Stromal cell of bone marrow (primary cell): ENCODE measurements at places on chromosomes 2 and 18.

- DNase-seq = no peak
Observed at GRCh38 chr18:79186649-79187048, 117.5 kb downstream of the ATP9B start.

GRCh38 chr2:150357770-150358467 lies 129.5 kb downstream of the RND3 start:
- DNase-seq = no peak

DNA sequence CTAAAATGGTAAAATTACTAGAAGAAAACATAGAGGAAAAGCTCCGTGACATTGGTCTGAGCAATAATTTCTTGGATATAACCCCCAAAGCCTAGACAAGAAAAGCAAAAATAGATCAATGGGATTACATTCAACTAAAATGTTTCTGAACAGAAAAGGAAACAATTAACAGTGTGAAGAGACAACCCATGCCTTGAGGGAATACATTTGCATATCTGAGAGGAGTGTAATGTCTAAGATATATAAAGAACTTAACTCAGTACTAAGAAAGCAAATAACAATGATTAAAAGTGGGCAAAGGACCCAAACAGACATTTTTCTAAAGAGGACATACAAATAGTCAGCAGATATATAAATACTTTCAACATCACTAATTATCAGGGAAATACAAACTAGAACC lies 206.2 kb downstream of the VAPA start:
- no peak for DNase-seq

DNA sequence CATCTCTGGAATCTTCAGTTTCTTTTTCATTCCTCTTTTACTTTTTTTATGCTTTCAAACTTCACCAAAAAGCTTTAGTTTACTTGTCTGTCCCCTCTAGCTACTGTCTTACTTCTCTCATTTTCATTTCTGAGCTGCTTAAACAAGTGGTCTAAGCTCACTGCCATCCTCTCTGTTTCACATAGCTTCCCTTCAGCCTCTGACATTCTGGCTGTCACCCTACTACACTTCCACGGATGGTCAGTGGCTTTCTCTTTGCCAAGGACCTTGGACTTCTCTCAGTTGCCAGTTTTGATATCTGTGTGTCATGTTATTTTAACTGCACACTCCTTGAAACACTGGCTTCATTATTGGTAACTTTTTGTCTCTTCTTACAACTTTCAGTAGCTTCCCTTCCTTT lies 176.1 kb downstream of the IKZF2 start:
- DNase-seq = no peak

DNA sequence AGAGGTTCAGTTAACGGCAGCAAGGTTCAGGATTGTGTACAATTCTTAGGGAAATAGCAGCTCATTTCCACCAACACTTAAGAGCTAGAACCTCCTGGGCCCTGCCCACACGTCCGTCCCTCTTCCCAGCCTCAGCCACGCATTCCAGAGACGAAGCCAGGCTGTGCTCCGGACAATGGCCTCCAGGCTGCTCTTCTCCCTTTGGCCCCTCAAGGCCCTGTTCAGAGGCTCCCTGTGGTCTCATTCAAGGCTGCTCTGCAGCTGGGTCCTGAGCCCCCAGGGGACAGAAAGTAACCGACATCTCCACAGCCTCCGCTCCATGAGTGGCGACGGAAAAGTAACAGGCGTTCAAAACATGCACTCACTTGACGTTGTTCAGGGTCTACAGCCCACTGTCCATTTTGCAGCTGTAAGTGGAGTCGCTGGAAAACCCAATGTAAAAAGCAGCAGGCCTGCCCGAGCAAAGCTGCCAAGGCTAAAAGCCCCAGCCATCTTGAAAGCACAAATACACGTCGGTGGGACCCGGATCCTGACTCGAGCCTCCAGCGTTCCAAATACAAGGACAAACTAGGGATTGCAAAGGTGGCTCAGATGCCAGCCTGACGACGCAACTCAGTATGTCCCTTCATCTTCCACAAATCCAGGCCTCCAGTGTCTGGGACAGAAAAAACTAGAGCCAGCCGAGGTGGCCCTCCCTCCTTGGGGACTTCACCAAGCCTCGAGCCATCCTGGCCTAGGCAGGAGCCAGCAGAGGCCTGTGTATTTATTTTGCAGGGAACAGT lies 76.9 kb downstream of the NDUFA10 start:
- no peak for DNase-seq

DNA sequence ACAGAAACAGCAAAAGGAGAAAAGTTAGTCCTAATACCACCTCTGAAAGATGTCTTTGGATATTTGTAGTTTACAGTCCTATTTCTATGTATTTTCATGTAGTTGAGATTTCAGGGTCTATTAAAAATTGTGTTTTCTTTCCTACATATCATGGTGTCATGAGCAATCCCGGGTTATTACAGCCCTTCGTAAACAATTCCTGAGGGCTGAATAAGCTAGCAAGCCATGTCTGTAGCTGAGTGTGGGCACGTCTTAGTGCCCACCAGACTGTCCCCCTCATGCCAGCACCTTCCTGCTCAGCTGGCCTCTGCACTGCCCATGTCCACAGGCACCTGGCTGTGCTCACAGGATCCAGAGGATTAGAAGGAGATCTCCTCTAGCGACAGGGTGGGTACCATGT lies 60.6 kb downstream of the CTIF start:
- DNase-seq = no peak

DNA sequence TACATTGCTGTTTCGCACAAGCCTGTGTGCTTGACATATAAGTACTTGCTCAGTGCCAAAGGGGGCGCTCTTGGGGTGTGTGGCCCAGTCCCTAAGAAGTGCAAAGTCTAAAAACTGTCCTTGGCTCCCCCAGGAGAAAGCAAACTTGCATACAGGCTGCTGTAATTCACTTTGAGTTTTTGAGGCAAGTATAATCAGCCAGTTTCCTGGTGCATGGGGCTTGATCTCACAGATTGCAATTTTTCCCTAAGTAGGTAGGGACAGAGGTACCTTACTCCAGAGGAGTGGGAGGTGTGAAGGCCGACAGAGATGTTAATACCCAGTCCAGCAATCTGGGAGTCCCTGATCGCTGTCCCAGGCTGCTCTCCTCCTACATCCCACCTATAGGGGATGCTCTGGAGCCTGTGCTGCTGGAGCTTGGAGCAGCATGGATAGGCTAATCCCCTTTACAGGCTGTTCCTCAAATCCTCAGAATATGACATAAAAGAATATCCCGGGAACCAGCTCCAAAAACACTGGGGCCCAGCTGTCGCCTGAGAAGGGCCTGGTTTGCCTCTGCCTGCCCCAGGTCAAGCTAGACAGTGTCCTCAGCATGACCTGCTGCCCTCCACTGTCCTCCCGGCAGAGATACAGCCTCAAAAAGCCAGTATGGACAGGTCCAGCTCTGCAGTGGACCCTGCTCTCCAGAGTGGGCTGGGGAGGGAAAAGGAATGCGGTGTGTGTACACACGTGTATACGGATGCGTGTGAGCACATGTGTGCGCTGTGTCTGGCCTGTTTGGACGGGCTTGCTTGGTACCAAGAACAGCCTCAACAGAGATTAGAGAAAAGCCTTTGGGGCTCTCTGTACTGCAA lies 136.5 kb upstream of the HAAO start:
- no peak for DNase-seq

DNA sequence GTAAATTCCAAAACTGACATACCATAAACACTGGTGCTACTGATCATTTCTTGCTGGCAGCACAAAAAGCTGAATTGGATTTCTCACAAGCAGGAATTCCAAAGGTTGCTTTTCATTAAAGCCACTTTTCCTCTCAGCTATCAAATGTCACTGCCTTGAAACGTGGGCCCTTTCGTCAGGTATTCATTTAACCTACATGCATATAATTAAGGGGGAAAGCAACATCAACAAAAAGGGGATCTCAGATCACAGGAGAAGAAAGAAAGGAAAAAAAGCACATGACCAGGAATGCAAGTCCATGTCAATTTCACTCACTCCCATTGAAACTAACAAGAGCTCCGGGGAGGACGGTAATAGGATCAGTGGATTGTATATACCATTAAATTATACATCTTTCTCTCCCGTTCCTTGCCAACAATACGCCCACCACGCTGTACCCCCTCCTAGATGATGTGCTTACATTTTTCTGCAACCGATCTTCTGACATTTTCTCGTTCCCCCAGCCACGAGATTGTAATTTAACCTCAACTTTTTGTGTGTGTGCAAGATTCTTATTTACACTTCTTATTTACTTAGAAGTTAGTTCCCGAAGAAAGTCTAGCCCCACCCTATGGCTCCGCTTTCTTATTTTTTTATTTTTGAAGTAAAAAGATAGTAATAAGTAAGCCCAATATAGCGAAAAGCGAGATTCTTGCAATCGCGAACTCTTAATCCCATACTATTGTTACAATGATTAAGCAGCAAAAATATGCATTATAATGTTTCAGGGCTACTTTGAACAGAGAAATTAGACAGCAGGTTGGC lies 725 bp downstream of the FIGN start:
- DNase-seq = no peak

- DNase-seq = no peak
Observed at GRCh38 chr2:210440206-210440605, 36.4 kb downstream of the LANCL1 start.

GRCh38 chr2:208807756-208808155 lies 401.2 kb downstream of the PTH2R start:
- DNase-seq = no peak

- no peak for DNase-seq
Observed at GRCh38 chr18:21672521-21673267, 31.9 kb downstream of the ABHD3 start.

GRCh38 chr2:3034856-3035255 lies 342.8 kb downstream of the EIPR1 start:
- DNase-seq = no peak

DNA sequence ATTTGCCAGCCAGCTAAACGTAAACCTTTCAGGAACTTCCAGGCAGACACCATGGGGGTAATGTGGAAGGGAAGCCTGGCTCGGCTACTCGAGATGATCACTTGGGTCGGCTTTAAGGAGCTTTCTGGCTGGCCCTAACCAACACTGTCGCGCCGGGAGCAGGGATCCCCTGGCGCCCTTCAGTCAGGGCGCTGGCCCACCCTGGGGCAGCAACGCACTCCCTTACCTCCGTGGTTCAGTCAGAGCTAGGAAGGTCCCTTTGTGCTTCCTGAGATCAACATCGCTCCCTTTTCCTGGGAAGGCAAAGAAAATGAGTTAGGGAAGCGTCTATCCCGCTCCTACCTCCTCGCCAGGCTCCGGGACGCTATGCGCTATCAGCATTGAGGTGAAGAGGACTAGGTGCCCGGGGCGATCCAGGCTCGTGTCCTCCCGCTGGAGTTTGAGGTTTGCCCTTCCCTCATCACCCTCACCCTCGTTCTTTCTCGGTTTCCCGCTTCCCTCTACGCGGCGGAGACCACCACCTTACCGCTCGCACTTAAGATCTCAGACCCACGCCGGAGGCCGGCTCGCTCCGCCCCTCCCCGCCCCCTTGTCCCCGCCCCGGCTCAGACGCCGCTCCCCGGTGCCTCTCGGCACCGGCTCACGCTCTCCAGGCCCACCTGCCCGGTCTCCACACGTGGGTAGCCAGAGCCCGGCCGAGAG lies 449 bp upstream of the ATRAID start:
- DNase-seq = no peak

GRCh38 chr2:196963043-196963442 lies 36.5 kb upstream of the PGAP1 start:
- no peak for DNase-seq

DNA sequence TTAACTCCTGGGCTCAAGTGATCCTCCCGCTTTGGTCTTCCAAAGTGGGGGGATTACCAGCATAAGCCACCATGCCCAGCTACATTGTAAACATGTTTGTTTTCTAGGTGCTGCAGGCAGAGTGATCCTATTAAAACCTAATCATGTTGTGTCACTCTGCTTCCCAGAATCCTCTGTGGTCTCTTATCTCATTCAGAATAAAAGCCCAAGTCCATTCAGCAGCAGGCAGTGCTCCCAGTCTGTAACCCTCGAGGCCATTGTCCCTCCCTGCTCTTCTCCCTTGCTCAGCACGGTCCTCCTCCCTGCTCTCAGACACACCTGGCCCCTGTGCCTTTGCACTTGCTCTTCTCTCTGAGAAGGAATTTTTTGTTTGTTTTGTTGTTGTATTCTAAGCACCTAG lies 11.1 kb upstream of the CABYR start:
- no peak for DNase-seq

DNA sequence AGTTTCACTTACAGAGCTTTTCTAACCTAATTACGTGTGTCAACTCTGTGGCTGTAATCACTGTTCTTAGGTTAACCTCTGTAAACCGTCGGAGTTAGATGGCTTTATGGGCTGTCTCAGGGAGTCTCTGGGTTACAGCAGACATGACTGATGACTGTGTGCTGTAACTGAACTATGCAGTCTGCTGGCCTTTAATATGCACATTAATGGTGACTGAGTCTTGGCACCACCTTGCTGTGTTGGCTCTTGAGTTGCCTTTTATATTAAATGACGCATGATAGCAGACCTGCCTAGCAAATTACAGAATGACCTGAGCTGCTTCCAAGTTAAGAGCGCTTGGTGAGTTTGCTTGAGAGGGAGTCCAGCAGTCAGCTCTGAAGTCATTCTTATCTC lies 90.1 kb downstream of the ACKR3 start:
- DNase-seq = peak; percentile 48

GRCh38 chr2:22812065-22812680 lies 572.8 kb upstream of the KLHL29 start:
- DNase-seq = no peak

DNA sequence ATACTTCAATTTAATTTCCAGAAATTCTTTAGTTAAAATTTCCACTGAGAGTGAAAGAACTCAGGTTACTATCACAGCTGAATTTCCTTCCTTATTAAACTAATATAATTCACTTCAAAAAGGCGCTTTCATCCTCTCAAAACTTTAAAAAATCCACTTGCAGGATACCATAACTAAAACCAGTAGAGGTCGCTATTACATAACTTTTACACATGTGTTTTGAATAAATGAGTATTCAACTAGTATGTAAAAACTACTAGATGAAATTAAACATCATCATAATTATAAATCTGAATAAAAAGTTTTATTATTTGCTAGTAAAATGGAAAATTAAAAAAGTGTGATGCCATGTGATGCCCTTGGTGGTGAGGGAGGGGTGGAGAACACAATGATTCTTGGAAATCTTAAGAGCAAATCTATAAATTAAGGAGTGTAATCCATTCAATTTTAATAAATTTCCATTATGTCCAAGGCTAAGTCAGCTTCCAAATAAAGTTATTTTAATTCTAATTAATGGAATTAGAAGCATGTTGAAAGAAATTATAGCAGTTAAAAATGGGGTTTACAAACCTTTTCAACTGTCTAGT lies 61.4 kb downstream of the SOS1 start:
- peak; percentile 23 for DNase-seq

DNA sequence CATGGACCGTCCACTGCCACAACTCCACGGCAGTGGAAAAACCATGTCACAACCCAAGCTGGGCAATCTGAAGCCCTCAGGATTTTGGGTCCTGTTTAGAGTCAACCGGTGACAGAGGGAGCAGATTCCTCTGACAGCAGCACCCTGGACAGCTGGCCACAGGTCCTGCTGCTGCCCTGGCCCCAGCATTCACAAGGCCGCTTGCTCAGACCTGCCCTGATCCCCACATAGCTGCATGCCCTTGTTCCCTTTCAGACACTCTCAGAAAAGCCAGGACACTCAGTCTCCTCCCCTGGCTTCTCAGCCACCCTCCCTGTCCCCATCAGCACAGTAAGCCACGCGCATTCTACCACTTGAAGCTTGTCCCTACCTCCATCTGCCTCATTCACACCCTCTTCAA lies 1.6 kb downstream of the COPS9 start:
- DNase-seq = no peak

- no peak for DNase-seq
Observed at GRCh38 chr18:75656035-75656434, 228.5 kb upstream of the SMIM21 start.
